IPS DF 6.9 (cell line): ENCODE measurements at places on chromosomes 7 and 10.

GRCh38 chr7:1463676-1464223 is 4.5 kb upstream of the MICALL2 start:
- no peak for DNase-seq

- DNase-seq = no peak
Measured at GRCh38 chr7:41640487-41640886, 62.4 kb downstream of the INHBA start.

- DNase-seq = no peak
Measured at GRCh38 chr7:571718-572415, 52.2 kb upstream of the PDGFA start.

GRCh38 chr7:151702961-151703360 is 174.0 kb downstream of the PRKAG2 start:
- no peak for DNase-seq

- no peak for DNase-seq
Measured at GRCh38 chr10:123771877-123772644, 105.9 kb downstream of the GPR26 start.

- DNase-seq = no peak
Measured at GRCh38 chr7:134752006-134752760, 27.3 kb upstream of the CALD1 start.

DNA sequence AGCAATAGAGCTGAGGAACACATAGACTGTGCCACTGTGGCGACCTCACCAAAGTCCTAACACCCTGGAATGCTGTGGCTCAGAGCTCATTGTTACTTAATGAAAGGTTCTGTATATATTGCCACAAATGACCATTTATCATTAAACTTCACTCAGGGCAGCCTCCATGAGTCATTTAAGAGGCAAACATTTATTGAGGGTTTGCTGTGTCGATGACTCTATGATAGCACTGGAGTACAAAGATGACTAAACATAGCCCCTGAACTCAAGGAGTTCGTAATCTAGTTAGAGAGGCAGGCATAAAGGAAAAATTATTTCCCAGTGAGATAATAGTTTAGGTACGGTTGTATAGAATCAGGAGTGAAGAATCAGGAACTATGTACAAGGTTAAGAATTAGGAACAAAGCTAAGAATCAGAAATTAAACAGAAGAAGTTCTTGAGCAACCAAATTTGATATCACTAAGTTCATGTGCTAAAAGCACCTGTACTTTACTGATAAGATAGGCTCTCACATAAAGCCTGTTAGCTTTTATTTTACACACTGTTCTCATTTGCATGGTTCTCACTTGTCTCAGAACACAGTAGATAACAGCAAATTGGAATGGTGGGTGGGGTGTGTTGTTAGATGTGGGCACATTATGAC is 7.9 kb downstream of the ENTPD7 start:
- no peak for DNase-seq

- DNase-seq = no peak
Measured at GRCh38 chr10:76559892-76560220, 1077.8 kb downstream of the KCNMA1 start.

GRCh38 chr7:138313829-138314178 is 146.3 kb upstream of the TRIM24 start:
- DNase-seq = no peak

DNA sequence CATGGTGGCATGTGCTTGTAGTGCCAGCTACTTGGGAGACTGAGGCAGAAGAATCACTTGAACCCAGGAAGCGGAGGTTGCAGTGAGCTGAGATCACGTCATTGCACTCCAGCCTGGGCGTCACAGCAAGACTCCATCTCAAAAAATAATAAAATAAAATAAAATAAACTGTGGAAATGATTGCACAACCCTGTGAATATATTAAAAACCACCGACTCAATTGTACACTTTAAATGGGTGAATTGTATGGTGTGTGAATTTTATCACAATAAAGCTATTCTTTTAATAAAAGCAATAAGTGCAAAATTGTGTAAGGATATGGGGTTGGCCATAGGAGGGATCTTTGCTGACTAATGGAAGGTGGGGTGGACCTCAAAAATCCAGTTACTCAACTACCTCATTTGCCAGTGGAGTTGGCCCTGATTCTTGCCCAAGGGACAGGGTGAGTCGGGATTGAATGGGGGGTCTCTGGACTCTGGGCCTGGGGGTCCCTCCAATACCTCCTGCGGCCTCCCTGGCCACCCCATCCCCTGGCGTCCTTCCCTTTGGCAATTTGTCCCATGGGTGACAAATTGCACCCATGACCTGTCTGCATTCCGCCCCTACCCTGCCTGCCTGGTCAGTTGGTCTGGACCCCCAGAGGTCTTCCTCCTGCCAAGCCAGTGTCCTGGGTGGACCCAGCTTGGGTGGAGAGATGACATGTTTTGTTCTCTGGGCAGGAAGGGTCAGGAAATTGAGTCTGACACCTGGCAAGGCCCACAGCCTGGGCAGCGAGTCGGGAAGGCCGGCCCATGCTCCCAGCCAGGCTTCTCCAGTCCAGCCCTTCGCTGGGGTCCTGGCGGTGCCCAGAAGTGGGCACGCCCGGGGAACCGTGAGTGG is 61.7 kb upstream of the ELN start:
- no peak for DNase-seq

DNA sequence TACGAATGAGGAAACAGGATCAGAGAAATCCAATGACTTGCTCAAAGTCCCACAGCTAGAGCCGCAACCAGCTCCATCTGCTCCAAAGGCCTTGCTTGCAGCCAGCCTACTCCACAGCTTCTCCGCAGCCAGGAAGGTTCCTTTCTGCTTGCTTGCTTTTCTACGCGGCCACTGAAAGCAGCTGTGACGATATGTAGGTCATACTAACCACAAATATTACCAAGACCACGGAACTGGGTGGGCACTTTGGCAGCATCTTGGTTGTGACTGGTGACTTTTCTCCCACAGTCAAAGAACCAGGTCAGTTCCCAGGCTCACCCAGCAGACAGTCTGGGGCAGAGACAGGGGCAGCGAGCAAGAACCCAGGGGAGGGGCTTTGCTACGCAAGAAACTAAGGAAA is 86.4 kb downstream of the FAM53B start:
- DNase-seq = no peak

DNA sequence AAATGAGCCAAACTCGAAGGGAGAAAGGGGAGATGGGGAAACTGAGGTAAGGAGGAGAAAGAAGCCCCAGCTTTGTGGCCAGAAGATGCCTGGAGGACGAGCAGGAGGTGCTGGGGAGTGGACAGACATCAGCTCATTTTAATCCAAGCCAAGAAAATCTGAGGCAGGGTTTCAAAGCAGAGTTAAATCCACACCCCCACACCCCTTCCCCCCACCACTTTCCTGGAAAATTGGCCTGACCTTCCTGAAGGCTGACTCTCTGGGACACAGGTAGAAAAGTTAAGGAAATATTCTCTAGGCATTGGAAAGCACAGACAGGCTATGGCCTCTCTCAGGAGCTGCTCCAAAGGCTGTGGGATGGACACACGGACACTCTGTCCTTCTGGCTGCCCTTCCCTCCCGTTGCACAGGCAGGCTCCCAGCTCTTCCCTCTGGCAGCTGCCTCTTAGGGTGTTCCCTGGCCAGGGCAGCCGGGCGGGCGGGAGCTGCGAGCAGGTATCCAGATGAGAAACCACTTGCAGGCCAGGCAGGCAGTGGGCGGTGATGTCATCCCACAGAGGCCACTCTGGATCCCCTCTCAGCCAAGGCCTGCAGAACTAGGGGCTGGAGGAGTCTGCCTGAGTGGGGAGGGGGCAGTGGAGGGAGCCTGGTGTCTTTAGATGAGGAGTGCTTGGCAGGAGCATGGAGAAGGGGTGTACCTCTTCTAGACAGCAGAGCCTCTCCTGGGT is 171.8 kb downstream of the NEURL1 start:
- no peak for DNase-seq

GRCh38 chr10:110963162-110963561 is 43.8 kb downstream of the SHOC2 start:
- DNase-seq = no peak

- no peak for DNase-seq
Measured at GRCh38 chr10:43479275-43479674, 42.4 kb downstream of the ZNF487 start.

GRCh38 chr7:27148756-27149641 is 1.4 kb upstream of the HOXA6 start:
- no peak for DNase-seq

GRCh38 chr7:139620676-139621344 is 97.3 kb downstream of the CLEC2L start:
- DNase-seq = no peak

GRCh38 chr10:106648534-106649481 is 515.7 kb downstream of the SORCS1 start:
- no peak for DNase-seq
